Epithelial cell of umbilical artery (primary cell): ENCODE measurements at places on chromosomes 1 and 21. TPM values are rescaled to one million over a fixed set of nuclear protein-coding genes. Genes with fewer than 3 reads are reported as not detected.

RORC gene
- not detected in 2 replicates for total RNA-seq

ALX3 gene
- not detected in 2 replicates for total RNA-seq

CLIC6 gene
- not detected in 2 replicates for total RNA-seq

KRTAP21-2 gene
- total RNA-seq, result not detected in 2 replicates

C1orf185 gene
- not detected in 2 replicates for total RNA-seq

ZFP69 gene
- total RNA-seq, result 3.2 and 4.6 TPM in 2 replicates

FMOD gene
- 0.32 and 0.76 TPM in 2 replicates for total RNA-seq

EXO1 gene
- total RNA-seq, result 13.0 and 22.3 TPM in 2 replicates

MMEL1 gene
- total RNA-seq, result 1.5 and 3.9 TPM in 2 replicates

HTR1D gene
- 0.32 and 1.1 TPM in 2 replicates for total RNA-seq
